ENCODE measurements at places on chromosomes 13 and 19.

DNA sequence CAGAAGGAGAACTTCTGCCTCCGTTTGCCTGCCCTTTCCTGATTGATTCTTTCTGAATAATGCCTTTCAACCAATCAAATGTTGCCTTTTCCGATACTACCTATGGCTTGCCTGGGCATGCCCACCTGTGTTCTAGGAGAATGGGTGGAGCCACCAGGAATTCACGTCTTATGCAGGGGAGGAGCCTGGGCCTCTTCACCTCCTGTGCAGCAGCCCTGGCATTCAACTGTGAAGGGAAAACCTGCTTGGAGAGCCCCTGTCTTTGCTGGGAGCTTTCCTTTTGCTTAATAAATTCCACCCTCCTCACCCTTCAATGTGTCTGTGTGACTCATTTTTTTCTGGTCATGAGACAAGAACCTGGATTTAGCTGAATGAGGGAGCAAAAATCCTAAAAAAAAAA lies 730.7 kb downstream of the UQCRFS1 start:
- no peak for DNase-seq

GRCh38 chr19:5326986-5327623 lies 13.5 kb downstream of the PTPRS start:
- DNase-seq: no peak

DNA sequence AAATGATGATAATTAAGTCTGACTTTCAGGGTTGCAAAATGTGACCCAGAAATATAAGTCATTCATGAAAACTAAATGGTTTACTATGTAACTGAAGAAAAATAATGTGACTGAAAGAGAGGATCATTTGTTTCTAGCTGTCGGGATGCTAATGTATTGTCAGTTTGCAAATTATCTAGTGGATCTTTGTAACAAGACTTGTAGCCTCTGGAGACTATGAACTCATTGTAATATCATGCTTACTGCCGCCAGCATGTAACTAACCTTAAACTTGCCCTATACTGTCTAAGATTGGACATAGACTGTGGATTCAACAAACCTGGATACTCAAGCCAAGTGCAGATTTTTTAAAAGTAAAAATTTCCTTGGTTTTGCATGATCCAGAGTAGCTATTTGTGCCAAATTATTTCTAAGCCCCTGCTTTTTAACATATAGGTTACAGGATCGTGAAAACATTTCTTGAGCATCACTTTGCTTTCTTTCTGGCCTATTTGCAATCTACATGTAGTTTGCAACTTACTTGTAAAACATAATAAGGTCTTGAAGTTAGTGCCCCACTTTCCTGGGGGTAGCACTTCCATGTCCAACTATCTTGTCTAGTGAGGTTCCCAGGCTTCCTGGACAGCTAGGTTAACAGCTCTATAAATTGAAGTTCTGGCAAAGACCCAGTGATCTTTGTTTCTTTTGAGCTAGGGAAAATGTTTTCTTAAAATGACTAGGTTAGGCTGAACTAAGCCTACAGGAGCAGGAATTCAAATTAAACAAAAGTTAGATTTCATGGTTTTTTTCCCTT lies 3.3 kb upstream of the POSTN start:
- DNase-seq: no peak

DNA sequence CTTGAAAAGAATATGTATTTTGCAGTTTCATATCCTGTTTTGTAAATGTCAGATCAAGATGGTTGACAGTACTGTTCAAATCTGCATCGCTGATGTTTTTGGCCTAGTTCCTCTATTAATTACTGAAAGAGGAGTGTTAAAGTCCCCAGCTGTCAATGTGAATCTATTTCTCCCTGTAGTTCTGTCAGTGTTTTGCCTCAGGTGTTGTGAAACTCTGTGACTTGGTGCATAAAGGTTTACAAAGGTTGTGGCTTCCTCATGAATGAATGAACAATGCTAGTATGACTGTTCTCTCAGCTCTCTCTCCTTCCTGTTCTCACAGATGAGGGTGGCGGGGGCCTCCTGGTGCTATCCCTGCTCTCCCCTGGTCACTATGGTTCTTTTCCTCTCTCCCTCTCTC lies 142.4 kb downstream of the MYCBP2 start:
- DNase-seq: no peak

DNA sequence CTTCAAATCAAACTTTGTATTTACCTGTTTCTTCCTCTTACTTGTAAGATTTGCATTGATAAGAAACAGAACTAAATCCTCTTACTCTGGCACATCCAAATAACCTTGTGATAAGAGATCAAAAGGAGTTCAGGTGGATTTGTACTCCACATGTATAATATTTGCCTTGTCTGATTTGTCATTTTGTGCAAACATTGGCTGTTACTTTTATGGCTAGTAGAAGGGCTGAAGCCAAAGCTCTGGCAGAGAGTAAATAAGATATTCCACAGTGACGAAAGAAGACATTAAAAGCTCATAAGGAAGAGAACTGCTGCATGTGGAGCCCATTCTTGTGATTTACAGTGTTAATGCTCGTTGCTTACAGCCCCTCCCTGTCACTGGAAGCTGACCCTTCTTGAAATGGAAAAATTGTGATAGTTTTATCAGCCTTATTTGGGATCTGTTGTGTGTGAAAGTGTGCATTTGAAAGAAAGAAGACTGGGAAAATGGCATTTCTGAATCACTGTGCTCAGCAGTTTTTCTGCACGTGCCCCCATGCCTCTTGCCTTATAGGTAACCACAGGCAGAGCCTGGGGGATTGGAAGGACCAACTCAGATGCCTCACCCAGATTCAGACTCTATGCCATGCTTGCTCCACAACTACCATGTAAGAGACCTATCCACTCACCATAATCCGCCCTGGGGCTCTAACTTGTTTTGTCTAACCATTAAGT lies 68.2 kb downstream of the OXGR1 start:
- no peak for DNase-seq

DNA sequence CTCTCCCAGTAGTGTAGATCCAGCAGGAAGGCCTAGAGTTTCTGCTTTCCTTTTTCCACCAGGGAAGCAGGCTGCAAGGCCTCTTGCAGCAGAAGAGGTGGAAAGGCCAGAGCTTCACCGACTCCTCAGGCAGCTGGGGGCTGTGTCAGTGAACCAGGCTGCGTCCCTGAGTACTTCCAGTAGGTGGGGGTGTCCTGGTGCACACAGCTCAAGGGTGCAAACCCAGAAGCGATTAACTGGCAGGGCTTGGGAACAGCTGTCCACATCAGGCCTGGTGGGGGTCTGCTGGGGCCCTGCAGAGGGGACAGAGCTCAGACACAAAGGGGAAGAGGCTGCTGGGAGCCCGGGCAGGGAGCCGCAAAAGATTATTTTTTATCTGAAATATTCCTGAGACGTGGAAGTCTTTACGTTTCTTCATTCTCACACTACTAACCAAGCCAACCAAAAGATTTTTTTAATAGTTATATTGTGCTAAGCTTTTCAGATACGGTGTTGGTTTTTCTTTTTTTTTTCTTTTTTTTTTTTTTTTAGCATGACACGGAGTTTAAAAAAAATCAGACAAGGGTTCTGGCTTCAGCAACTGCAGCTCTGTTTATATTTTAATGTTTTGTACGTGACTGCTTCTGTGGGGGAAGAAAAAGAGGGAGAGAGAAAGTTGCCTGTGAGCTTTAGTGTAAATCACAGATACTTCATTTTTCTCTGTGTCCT lies 11.0 kb downstream of the TSHZ3 start:
- DNase-seq: peak; percentile 1

DNA sequence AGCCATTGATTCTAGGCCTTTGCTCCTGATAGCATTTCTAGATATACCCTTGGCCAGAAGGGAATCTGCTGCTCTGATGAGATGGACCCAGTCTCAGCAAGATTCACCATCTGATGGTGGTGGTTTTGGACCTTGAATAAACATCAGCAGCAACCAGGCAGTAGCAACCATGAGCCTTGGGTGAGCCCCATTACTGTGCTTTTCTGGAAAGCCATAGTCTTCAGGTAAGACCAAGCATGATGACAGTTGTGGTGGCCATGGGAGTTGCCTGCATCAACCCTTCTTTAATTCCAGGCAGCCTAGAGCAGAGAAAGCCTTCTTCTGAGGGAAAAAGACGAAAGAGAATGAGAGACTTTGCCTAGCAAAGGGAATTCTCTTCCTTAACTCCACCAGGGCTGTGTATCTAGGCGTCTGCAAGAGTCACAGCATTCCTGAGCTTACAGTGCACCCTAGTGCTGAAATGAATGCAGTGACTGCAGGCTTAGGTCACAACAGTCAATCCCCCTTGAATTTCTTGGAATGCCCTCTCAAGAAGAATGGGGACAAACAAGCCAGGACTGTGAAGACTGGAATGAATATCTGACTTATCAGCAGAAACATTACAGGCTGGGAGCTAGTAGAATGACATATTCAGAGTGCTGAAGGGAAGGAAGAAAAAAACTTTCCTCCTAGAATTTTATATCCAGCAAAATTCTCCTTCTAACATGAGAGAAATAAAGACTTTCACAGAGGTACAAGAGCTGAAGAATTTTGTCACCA lies 942.4 kb upstream of the PCDH20 start:
- no peak for DNase-seq

DNA sequence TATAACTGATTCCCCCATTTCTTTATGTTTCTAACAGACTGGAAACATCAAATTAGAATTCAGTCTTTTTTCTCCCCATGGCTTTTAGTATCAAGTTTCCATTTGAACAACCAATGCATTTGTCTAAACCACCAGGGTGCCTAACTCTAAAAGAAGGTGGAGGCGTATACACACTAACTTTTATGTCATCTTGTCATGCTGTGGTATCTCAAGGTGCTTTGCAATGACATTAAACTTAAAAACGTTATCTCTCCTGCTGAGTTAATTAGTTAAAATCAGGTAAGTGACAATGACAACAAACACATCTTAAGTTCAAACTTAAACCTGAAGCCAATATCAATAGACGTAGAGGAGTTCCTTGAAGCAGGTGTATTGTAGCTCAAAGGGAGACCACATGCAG lies 1001.7 kb downstream of the PCDH17 start:
- DNase-seq: no peak

- peak; percentile 8 for DNase-seq
Measured at GRCh38 chr19:34430738-34431625, 2.8 kb downstream of the UBA2 start.

DNA sequence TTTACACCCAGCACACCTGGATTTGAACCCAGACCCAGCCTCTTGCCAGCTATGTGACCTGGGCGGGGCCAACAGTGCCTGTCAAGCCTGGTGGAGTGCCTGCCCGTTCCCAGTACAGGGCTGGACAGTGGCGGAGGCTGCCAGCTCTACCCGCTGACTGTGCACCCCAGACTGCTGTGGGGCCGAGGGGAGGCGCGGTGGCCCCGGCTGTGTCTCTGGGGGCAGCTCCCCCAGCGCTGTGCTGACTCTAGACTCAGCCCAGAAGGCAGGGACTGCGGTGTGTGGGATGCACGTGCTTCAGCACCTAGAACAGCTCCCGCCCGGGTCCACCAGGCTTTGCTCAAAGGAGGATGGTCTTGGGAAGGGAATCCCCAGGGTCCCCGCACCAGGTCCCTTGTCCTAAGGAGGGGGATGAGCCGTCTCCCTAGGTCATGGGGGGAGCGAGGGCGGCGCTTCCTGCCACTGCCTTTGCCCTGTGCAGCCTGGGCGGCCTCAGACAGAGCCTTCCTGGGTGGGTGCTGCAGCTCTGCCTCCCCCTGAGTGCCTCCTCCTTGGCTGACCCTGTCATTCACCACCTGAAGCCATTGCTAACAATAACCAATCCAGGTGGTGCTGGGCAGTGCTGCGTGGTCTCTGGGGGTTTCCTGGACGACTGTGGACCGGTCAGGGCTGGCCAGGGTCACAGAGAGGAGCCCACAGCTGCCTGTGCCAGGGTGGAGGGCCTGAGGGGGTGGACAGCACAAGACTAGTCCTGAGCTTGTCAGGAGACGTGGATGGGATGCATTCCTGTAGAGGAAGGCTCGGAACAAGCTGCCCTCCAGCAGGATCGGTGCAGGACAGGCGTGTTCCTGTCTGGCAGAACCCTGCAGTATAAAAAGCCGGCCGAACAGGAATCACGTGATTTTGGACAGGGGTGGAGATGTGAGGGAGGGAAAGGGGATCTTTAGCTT lies 18.6 kb downstream of the TMEM255B start:
- DNase-seq: no peak

DNA sequence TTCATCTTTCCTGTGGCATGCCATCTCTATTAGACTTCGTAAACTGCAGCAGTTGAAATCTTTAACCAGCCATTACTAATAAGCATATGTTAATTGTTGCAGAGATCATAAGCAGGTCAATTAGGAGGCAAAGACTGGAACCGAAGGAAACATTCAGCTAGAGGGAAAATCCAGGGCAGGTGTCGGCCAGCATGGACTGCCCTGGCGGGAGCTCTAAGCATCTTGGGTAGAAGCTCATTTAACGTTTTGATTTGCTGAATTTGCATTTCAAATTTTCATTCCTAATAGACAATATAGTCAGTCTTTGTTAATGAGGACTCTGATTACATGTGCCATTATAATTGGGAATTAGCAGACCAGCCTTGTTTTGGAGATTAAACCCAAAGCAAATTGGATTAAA lies 238.6 kb downstream of the POU4F1 start:
- DNase-seq: no peak

GRCh38 chr19:29813642-29814041 lies 1.9 kb downstream of the CCNE1 start:
- no peak for DNase-seq

GRCh38 chr19:7254590-7254989 lies 39.6 kb downstream of the INSR start:
- DNase-seq: no peak

GRCh38 chr13:60398907-60399589 lies 2.0 kb downstream of the TDRD3 start:
- DNase-seq: no peak

DNA sequence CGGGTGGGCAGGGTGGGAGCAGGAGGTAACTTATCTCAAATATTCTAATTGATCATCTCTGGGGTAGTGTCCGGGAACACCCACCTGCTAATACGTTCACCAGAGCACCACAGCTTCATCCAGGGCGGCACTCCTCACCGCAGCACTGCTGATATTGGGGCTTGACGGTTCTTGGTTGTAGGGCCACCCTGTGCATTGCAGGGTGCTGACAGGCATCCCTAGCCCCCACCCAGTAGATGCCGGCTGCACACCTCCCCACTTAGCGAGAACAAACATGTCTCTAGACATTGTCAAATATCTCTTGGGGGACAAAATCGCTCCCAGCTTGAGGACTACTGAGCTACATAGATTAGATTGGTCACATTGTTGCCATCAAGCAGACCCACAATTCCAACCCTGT lies 73.9 kb upstream of the WASF3 start:
- no peak for DNase-seq

DNA sequence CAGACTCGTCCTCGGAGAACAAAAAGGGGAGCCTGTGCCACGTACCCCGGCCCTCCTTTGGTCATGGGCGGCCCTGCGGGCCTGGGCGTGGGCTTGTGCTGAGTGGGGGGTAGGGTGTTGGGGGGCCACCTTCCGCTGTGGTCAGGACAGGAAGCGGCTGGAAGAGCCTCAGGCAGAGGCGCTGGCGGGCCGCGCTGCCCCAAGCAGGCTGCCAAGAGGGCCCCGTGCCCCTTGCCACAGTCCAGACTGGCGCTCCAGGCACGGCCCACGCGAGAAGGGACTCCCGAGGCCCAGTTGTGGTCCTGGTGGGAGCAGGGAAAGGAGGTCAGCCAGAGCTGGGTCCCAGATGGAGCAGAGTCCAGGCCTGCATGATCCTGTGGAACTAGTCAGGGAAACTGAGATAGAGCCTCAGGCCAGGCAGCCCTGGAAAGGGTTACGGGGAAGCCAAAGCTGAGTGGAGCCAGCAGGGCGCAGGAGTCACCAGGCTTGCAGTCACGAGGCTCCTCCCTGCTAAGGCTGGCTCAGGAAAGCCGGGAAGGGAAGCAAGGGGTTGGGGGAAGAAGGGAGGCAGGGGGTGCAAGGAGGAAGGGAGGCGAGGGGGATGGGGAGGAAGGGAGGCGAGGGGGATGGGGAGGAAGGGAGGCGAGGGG lies 135.0 kb downstream of the CRYL1 start:
- DNase-seq: no peak

Measured in DMS 273 treated with DMSO at 0.1 percent for 48 hours (cell line).